ENCODE measurements at places on chromosomes 12 and 14.

DNA sequence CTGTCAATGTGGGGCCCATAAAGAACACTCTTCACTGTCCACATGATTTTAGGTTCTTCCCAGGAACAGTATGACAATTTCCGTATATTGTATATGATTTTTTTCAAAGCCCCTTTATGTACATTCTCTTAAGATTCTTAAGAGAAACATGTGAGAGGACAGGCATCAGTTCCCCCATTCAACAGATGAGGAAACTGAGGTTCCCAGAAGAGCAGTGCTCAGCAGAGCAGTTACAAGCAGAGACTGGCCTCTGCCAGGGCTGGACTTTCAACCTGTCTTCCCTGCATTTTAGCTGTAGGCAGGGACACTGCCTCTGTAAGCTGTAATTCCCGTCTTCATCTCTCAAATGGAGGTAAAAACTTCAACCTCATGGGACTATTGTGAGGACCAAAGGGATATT lies 77.7 kb downstream of the RBM19 start:
- DNase-seq, result no peak

GRCh38 chr12:65524666-65525065 lies 246.2 kb downstream of the MSRB3 start:
- DNase-seq, result peak; percentile 85

DNA sequence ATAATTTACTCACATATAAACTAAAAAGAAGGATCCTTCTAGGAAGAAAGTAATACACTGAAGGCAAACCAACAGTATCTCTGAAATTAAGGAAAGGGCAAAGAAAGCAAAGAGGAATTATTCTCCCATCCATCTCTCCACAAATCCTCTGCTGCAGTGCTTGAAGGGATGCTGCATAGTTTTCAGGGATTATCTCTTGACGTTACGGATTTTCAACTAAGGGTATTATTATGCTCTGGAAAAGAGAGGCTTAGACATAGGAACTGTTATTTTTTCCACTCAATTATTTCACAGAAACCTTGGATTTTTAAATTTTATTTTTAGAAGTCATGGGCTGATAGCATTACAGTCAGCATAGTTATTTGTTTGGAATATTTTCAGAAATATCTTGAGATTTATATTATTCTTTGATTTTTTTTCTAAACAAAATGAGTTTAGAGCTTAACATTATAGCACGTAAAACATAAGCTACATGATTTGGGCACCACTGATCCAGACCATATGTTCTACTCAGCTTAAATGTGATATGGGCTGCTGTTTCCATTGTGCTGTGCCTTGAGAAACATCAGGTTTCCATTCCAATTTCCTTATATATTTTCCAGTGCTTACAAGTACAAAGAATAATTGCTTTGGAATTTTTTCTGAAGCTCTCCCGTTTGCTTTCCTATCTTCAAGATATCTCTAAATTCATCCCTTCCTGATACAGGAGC lies 57.9 kb upstream of the DCN start:
- DNase-seq, result no peak

- DNase-seq, result no peak
These were observed 15.8 kb downstream of the SEL1L start for GRCh38 chr14:81517798-81518398.

DNA sequence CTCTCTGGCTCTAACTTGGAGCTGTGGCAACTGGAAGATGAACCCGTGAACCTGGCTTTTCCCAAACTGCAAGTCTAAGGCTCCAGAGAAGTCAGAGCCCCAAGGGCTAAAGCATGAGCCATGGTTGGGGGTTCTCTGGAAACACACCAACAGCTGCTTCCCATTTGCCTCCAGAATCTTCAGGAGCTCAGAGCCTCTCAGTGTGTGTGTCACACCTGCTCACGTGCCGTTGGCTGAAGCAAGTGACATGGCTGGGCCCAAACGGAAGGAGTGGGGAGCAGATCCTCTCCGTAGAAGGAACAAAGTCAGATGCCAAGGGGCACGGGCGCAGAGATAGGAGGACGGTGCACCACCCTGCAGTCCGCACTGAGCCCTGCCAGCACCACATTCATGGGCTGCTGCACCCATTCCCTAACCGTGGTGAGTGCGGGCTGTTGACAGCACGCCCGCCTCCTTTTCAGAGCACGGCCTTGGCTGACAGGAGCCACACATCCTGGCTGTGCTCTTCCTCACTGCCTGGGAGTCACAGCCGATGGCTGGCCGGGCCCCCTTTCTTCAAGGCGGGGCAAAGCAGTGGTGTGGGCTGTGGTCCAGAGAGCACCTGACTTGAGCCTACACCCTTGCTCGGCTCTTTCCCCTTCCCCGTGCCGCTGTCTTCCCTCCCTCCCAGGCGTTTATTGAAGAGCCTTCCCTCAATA lies 16.6 kb upstream of the TRAF3 start:
- DNase-seq, result no peak

DNA sequence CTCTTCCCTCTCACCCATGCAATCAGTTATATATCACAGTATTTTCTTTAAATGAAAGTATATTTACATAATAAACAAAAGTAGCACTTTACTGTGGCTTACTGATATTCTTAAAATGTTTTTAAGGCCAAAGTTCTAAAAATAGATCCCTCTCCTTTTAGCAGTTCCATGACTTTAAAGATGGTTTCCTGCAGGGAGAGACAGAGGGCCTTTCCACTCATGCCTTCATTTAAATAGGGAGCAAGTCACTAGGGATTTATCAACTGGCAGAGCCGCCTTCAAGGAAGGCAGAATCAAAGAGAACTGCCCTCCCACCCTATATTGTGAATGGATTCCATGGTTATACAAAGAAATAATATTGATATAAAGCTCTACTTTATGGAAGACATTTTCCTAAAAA lies 55.5 kb downstream of the DUSP16 start:
- no peak for DNase-seq

DNA sequence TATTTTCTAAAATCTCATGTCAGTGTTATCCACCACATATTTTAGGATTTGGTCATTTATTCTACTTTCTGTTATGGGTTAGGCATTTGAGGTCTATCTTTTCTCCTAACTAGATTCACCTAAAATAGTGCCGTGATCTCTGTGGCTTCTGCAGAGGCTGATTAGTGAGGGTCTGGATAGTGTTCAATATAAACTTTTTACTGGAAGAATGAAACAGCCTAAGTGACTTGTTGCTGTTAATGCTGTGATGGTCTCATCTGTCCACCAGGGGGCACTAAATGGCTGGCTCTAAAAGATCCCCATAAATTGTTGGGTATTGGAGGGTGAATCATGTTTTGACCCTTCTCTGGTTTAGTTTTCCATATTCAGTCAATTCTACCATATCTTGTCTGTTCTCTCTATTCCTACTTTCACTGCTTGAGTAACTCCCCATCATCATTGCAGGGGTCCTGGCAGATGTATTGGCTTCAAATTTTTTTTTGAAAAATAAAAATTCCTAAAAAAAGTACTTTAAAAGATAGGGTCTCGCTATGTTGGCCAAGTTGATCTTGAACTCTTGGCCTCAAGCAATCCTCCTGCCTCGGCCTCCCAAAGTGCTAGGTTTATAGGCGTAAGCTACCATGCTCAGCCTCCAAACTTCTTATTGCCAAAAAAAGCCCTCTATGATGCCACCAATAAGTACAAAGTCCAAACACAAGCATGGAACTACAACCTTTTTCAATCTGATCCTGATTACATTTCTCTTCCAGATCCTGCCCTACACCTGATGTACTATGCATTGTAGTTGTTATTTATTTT lies 6.9 kb downstream of the PABPN1 start:
- peak; percentile 59 for DNase-seq

- DNase-seq, result no peak
These were observed 5.8 kb downstream of the MON2 start for GRCh38 chr12:62472472-62472871.

DNA sequence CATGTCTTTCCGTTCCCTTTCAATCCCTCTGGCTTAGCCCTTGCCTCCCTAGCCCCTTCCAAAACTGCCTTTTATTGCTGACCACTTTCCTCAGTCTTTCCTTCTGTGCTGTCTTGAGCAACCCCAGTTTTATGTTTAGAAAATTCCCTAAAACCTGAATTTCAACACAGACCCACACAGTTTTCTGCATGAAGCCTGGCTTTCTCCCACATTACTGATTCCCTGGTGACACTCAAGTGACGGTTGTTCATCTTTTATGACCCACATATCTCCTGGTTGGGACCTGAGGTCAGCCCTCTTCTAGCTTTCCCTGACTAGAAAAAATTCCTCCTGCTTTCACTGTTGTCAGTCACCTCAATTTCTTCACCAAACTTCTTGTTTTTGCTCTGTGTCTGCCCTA lies 21.0 kb downstream of the FGD4 start:
- DNase-seq, result no peak

DNA sequence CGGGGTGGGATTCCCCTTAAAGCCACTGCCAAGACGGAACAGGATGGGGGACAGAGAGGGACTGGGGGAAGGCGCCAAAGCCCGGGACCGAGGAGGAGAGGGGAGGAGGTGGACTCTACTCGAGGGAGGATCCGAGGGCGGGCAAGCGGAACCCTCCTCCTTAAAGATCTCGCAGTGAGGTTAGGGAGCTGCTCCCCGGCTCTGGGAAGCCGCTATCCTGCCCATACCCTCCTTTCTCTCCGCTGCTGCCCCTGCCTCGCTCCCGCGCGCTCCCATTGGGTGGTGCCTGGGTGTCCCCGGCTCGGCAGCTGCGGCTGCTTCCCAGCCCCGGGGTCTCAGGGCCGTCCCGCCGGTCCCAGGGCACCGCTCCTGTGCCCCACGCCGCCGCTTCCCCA lies 16.4 kb downstream of the KRT18 start:
- DNase-seq, result no peak

- peak; percentile 30 for DNase-seq
These were observed 148.0 kb upstream of the PDE3A start for GRCh38 chr12:20220339-20220738.

GRCh38 chr14:99181804-99182520 lies 90.0 kb downstream of the BCL11B start:
- DNase-seq, result no peak

- no peak for DNase-seq
These were observed 29.2 kb upstream of the PLEKHG6 start for GRCh38 chr12:6281081-6281809.

- no peak for DNase-seq
These were observed 85.0 kb downstream of the SYNE3 start for GRCh38 chr14:95431199-95432143.

- no peak for DNase-seq
These were observed 114.5 kb upstream of the NCOR2 start for GRCh38 chr12:124681779-124682391.

DNA sequence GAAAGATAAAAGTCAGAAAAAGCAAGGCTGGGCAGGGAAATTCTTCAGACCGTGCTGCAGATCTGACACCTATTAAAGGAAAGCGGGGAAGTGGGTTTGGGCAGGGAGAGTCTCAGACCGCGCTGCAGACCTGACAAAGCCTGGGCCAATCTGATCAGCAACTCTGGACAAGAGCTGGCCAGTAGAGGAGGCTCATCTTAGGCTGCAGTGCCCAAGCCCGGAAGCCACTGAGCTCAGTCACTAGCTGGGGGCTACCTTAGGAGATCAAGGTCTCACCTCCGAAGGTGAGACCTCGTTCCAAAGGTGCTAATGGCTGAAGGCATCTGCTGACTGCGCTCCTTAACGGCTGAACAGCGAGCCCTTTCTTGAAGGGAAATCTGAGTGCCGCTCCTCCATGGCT lies 60.2 kb downstream of the SINHCAF start:
- DNase-seq, result no peak

GRCh38 chr14:68599896-68600610 lies 192.8 kb downstream of the ZFP36L1 start:
- no peak for DNase-seq

GRCh38 chr14:88063811-88064210 lies 58.9 kb downstream of the GPR65 start:
- DNase-seq, result no peak

GRCh38 chr14:26191671-26192070 lies 406.2 kb downstream of the NOVA1 start:
- no peak for DNase-seq

DNA sequence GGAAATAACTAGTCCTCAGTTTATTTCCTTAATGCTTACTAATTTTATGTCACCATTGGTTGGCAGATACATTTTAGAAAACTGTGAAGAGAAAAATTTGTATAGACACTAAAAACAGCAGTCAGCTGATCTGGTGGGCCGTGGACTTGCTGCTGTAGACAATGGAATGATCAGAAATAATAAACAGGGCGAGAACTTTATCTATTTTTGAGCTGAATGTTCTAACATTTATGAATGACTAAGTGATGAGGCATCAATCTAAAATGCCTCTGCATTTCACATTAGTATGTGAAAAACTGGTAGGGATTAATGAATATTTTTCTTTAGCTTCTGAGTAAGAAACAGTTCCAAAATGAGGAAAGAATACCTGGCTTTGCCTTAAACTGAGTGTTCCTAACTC lies 24.8 kb upstream of the PKP2 start:
- no peak for DNase-seq

- DNase-seq, result no peak
These were observed 814 bp downstream of the ANKRD13A start for GRCh38 chr12:109999983-110000505.

DNA sequence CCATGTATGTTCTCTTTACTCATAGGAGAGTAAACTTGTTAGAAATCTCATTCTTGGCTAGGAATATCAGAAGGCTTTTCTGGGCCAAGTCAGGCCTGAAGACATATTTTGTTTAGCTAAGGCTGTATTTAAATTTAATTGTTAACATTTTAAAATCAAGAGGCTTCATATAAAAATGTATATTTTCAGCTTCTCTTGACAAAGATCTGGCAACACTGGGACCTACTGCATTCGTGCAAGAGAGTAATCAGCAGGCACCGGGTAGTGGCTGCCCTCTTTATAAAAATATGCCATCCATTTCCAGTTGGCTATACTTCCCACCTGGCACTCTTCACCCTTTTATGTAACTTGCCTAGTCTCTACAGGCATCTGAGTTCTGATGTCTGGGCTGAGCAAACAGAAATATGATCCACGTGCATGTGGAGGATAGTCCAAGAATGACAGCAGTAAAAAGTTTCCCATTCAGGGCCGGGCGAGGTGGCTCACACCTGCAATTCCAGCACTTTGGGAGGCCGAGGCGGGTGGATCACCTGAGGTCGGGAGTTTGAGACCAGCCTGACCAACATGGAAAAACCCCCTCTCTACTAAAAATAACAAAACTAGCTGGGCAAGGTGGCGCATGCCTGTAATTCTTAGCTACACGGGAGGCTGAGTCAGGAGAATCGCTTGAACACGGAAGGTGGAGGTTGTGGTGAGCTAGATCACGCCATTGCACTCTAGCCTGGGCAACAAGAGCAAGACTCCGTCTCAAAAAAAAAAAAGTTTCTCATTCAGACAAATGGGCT lies 2.0 kb upstream of the SOS2 start:
- DNase-seq, result no peak

GRCh38 chr12:6426882-6427671 lies 17.7 kb upstream of the CD27 start:
- DNase-seq, result no peak

- no peak for DNase-seq
These were observed 96.9 kb upstream of the FGD4 start for GRCh38 chr12:32302218-32303173.

Data from fibroblast of skin of left quadriceps (primary cell).